ENCODE measurements at places on chromosomes 2 and 18.

- no peak for DNase-seq
Measured at GRCh38 chr18:45171679-45172191, 443.5 kb upstream of the SLC14A2 start.

- DNase-seq, result no peak
Measured at GRCh38 chr2:239004274-239005015, 156.6 kb downstream of the TWIST2 start.

GRCh38 chr2:176845718-176846117 is 366.9 kb upstream of the HNRNPA3 start:
- DNase-seq, result no peak

- DNase-seq, result no peak
Measured at GRCh38 chr18:23887035-23887434, 127.5 kb upstream of the TTC39C start.

DNA sequence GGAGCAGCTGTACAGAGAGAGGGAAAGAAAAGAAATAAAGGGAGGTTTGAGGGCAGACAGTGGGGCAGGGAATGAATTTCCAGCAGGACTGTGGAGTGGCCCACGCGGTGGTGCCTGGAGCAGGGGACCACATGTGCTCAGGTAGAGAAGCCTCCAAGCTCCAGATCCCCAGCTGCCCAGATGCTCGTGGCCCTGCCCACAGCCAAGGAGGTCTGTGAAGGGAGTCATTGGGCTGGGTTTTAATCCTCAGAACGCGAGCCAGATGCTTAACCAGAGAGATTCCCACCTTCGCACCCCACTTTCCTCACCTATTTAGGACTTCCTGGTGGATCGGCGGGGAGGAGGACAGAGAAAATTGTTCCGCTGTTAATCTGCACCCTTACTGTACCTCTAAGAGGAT is 369.4 kb downstream of the PARD3B start:
- DNase-seq, result no peak

DNA sequence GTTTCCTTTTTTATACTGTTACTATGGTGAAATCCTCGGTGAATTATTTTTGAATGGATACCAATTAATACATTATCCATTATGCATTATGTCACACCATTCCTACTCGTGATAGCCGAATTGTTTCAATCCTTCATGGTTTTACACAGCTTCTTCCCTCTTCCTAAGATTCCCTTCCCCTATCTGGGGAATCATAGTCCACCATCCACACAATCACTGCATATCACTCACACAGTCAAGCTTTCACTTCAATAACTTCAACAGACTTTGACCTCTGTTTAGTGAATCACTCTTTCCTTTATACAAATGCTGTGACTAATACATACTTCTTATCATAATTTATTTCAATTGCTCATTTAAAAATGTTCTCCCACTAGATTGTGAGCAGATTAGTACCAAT is 1108.1 kb upstream of the LRRTM1 start:
- DNase-seq, result peak; percentile 73

- DNase-seq, result no peak
Measured at GRCh38 chr2:58709687-58710354, 468.7 kb upstream of the FANCL start.

- no peak for DNase-seq
Measured at GRCh38 chr18:51621864-51622160, 424.3 kb upstream of the MEX3C start.

DNA sequence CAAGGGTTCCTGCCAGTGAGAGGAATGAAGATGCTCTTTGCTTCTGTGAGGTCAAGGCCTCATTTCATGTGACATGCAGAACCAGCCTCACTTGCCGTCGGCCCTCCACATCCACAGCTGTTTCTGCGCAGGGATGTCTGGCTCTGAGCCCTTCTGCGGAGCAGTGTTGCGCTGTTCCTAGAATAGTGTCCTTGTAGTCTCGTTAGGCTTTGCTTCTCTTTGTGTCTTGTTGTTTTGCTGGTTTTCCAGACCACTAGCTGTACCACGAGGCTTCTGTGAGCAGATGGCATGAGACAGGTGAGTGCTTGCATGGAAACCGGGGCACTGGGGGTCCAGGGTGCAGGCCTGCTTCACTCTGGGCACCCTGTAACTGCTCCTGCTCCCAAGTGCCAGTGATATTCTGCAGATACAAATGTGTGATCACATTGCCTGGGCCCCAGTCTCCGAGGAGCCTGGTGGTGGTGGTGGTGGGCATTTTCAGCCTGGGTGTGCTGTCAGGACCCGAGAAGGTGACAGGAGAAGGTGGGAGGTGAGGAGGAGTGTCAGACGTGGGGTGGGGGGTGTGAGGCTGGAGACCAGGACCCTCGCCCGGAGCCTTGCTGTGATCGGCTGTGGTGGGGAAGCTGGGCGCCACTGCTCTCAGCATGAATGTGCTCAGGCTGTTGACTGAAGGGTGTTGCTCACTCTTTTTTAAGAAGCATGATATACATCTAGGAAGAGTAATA is 34.3 kb downstream of the LDLRAD4 start:
- no peak for DNase-seq

- no peak for DNase-seq
Measured at GRCh38 chr2:60426341-60426740, 127.1 kb downstream of the BCL11A start.

GRCh38 chr18:10518595-10519255 is 7.1 kb upstream of the NAPG start:
- DNase-seq, result no peak

DNA sequence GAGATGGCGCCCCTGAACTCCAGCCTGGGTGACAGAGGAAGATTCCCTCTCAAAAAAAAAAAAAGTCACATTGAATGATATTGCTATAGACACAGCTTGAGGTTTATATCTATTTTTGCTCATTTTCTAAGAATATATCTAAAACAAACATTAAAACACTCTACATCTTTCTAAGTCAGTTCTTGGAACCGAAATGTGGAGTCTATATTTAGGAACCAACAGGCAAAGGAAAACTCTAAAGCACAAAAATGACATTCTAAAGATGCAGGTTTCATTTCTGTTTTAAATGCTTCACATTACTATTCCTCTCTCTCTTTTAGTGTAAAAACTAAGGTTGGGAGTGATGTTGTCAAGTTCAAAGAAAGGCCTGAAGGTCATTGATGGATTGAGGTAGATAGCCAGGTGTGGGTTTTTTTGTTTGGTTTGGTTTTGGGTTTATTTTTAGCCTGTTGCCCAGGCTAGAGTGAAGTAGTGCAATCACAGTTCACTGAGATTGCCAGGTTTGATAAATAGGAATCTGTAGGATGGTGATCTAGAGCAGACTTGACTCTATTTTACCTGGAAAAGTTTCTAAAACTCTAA is 194.0 kb upstream of the RBBP8 start:
- no peak for DNase-seq

DNA sequence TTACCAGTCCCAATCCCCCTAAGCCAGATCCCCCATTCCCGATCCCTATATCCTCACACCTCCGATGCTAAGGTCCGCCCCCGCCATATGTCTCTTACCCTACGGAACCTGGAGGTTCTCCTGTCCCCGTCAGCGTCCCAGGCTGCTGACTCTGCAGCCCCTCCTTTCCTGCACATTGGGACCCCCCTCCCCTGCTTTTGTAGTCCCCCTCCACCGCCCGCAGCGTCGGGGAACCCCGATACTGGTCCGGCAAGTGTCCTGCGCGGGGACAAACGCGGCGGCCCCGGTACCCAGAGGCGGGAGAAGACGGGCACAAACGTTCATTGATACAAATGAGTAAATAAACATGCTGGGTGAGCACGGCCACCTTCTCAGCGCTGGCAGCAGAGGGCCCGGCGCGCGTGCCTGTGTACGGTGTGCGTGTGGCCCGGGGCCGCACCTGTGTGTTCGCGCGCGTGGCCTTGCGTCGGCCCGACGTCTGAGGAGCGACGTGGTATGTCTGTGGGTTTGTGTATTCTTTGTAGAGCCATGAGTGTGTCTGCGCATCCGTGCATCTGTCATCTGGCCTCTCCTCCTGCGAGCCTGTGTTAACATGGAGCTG is 2.0 kb upstream of the CYP26B1 start:
- no peak for DNase-seq

- no peak for DNase-seq
Measured at GRCh38 chr18:7116792-7117389, 706 bp downstream of the LAMA1 start.

DNA sequence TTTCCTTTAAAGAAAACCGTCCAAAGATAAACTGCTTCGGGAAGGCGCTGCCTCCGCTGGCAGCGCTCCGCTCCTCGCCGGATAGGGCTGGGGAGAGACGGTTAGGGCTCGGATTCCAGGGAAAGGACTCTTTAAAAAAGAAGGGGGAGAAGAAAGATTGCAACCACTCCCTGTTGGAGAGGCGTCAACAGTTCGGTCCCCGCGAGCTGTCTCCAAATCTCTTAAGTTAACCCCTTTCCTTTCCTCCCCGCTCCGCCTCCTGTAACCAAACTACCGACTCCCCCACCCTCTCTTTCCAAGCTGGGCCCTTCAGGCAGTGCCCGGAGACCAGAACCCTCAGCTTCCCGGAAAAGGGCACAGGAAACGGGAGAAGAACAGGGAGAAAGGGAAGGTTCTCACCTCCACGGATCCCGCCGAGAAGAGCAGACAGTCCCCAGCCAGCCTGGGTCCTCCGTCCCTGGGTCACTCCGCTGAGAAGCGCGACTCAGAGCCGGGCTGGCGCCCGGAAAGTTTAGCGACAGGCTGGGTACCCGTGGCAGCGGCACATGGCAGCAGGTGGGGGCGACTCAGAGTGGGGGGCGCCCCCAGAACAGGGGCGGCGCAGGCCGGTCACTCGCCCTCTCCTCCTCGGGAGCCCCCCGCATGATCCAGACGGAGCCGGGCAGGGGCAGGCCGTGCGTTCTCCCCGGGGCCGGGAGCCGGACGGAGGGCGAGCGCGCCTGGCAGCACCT is 675 bp downstream of the FZD5 start:
- DNase-seq, result no peak

- no peak for DNase-seq
Measured at GRCh38 chr18:49447810-49448745, 12.4 kb downstream of the DYM start.

DNA sequence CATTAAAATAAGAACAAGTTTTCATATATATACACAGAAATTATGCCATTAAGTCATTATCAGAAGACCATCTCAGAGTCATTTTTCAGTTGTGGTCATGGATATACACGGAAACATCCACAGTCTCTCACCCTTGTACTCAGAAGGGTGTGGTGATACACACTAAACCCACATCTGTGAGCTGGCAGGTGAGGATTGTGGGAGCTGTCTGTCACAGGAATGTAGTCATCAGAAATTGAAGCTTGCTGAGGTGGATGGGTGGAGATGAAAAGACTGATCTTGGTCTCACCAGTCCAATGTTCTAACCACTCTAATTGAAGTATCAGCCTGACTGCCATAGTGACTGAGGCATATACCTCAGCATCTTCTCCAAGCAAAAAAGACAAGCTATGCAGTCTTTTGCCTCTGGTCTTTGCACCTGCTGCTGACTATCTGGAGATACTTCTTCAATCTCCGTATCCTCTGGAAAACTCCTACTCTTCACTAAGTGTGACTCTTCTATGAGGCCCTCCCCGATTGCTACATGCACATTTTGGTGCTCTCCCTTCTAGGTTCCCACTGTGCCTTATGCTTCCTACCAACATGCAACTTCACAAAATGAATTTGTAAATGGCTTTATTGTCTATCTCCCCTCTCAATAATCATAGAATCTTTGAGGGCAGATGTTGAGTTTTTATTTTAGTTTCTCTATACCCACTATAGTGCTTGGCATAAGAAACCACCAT is 232.8 kb downstream of the DYM start:
- no peak for DNase-seq

- DNase-seq, result no peak
Measured at GRCh38 chr2:84989422-84989821, 18.5 kb downstream of the KCMF1 start.

Data from epithelial cell of proximal tubule (primary cell).